ENCODE measurements at places on chromosomes 16 and 17.

- DNase-seq: no peak
These were observed 14.8 kb upstream of the GFOD2 start for GRCh38 chr16:67733734-67734470.

DNA sequence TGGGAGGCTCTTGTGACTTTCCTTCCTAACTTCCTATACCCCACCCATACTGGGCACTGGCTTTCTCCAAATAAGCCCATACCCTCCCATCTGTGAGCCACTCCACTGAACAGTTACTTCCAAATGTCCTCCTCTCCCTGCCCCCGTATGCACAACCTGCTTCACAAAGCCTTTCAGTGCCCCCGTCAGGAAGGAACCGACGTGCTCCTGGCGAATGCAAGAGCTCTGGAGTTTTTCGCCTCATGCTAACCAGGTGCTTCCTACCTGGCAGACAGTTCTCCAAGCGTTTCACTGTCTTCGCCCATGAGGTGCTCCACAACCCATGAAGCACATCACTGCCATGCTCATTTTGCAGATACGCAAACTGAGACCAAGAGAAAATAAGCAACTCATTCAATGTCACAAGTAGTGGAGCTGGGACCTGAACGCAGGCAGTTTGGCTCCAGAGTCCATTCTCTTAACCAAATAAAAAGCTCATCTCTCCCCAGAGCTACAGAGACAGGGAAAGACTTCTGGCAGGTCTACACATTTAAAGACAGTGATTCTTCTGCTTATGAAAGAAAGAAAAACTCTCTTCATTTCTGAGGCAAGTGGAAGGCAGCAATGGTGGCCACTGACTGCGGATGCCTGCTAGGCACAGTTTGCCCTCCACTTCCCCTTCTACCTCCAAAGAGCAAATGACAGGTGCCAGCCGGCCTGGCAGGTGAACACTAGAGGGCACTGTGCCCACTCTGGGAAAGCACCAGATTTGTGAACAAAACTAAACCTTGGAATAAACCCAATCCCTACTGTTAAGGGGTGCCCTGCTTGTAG is 23.8 kb downstream of the SPHK1 start:
- no peak for DNase-seq

- no peak for DNase-seq
These were observed 22.3 kb downstream of the CAPNS2 start for GRCh38 chr16:55588799-55589198.

GRCh38 chr16:88383401-88384221 is 852 bp downstream of the ZNF469 start:
- DNase-seq: no peak

- no peak for DNase-seq
These were observed 571 bp upstream of the CCP110 start for GRCh38 chr16:19523184-19523558.

DNA sequence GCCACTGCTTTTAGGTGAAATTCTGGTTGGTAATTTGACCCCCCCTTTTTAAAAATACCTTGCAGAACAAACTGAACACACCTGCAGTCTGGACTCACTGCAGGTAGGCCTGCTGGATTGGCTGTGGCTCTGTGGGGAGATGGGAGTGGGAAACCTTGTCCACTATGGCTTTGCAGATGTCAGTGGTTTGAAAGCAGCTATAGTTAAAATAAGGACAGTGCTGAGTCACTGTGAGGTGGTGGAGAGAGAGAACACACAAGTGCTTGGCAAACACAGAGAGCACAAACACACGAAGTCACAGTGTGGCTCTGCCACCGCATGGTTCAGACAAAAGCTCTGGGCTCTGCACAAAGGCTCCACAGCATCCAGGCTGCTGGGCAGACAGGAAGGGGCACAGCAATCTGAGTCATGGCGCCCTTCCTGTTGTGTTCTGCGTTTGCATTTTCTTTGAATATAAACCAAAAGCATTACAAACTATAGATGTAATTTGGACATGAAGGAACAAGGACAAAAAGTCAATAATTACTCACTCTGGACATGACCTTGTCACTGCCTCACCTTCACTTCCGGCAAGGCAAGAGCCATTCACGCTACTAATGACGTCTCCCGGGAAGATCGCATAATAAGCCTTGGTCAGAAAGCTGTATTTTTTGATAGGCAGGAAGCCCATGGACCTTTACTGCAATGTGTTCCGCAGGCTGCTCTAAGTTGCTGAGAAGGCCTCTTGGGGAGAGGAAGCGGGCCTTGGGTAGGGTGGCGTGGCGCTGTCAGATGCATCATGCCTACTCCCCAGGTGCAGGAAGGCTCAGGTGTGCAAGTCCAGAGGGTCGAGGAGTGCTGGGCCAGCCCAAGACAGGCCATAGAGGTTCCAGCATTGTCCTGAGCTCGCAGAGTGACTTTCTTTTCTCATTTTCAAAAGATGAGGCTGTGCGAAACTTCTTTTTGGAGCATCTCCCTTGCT is 60.1 kb upstream of the MED9 start:
- peak; percentile 31 for DNase-seq

DNA sequence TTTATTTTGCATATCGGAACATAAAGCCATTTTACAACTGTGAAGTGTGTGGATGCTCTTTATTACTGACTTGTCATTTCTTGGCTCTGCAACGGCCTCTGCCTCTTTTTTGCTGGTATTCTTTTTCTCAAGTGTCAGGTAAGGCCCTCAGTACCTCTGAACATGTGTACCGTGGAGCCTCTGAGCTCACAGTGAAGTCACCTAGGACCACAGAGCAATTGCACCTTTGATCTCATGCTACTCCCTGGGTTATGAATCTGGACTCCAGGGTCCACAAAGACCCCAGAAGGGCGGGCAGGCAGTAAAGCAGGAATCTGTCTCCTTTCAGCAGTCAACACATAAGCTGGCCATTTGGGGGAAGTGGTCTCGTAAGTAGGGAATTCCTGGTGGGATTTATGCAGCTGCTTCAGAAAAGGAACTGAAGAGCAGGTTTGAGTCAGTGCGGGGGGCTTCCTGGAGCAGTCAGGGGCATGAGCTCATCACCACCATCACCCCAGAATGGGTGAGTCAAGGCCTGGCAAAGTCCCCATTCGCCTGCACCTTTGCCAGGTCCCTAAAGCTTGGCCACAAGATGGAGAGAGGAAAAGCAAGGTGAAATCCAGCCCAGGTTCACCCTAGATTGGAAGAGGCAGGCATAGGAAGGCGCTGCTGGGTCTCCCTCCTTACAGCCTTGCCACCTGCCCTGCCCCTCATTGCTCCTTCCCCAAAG is 33.0 kb downstream of the TBX4 start:
- no peak for DNase-seq

DNA sequence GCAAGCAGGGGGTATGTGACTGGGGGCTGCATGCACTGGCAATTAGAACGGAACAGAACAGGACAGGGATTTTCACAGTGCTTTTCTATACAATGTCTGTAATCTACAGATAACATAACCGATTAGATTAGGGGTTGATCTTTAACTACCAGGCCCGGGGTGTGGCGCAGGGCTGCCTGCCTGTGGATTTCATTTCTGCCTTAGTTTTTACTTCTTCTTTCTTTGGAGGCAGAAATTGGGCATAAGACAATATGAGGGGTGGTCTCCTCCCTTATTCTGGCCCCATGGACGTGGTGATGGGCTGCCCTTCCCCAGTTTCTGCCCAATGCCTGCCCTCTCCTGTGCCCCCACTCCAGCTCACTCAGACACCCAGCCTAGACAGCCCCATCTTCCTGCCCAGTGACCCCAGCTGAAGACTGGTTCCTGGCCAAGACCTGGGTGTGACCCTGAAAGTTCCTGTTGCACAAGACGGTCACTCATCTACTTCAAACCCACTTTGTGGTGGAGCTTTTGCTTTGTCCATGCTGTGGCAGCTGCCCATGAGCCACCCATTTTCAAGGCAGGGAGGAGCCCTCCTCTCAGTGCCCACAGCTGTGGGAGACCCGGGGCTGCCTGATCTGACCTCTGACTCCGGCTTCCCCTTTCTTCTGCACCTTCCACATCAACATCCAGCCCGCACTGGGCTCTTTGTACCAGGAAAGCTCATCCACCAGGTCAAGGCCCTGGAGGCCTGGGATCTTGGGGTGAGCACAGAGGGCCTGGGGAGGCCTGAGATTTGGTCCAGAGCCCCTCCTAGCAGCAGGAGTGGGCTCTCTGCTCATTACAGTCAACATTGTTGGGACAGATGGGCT is 18.6 kb downstream of the ALOX12B start:
- no peak for DNase-seq

DNA sequence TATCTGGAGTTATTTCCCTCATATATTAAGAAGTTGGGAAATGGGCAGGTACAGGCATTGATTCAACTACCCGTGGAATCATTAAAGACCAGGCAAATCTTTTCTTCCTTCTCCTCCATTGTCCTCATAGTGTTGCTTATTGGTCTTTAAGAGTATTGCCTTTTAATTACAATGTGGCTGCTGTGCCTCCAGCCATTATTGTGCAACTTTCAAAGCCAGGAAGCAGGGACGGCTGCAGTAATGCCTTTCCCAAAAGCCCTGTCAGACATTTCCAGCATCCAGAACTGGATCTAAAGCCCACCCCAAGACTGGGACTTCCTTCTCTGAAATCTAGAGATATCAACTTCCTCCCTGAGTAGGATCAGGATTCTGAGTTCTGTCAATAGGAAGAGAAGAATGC is 42.3 kb upstream of the MED9 start:
- no peak for DNase-seq

DNA sequence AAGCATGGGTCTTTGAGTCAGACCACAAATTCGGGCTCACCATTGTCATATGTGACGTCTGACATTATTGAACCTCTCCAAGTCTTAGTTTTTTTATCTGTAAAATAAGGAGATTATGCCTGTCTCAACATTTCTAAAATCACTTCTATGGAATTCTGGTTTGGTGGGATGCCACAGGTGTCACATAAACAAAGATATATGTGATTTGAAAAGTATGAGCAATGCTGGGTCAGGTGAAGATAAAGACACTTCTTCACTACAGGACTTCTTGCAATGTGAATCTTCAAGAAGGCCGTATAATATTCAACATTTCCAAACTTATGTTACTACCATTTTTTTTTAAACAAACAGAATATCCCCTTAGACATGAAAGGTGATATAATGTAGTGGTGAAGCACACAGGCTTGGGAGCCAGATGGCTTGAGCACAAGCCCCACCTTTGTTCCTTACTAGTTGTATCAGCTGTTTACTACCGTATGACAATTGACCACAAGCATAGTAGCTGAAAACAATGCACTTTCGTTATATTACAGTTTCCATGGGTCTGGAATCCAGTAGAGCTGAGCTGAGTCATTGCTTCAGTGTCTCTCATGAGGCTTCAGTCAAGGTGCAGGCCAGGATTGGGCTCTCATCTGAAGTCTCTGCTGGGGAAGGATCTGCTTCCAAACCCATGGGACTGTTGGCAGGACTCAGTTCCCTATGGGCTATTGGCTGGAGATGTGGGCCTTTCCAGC is 87.7 kb downstream of the UTP18 start:
- DNase-seq: no peak

DNA sequence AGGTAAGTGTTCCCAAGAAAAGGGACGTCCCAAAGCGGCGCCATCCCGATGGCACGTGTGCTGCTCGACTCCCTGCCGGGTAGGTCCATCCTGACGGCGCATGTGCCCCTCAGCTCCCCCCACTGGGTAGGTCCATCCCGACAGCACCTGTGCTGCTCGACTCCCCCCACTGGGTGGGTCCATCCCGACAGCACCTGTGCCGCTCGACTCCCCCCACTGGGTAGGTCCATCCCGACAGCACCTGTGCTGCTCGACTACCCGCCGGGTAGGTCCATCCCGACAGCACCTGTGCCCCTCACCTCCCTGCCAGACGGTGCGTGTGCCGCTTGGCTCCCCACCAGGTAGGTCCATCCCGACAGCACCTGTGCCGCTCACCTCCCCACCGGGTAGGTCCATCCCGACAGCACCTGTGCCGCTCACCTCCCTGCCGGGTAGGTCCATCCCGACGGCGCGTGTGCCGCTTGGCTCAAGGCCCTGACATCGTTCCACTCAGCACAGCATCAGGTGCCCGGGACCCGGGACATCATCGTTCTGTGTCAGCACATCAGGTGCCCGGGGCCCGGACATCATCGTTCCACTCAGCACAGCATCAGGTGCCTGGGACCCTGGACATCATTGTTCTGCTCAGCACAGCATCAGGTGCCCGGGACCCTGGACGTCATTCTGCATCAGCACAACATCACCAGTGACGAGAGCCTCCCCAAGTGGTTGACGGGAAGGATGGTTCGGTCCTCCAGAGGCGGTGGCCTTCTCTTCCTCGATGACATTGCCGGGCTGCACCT is 5.7 kb upstream of the FN3K start:
- DNase-seq: no peak

- peak; percentile 2 for DNase-seq
These were observed 43.3 kb downstream of the PGS1 start for GRCh38 chr17:78421534-78422266.

- DNase-seq: peak; percentile 42
These were observed 599 bp downstream of the MRC2 start for GRCh38 chr17:62627904-62628633.

All from caudate nucleus (tissue), 63 donors.